GM23248 (cell line): ENCODE measurements at places on chromosomes 6 and 20. TPM values are rescaled to one million over a fixed set of nuclear protein-coding genes. Genes with fewer than 3 reads are reported as not detected.
A peak's percentile ranks its signal among the peaks of the same experiment; 100 is the strongest.

DNA sequence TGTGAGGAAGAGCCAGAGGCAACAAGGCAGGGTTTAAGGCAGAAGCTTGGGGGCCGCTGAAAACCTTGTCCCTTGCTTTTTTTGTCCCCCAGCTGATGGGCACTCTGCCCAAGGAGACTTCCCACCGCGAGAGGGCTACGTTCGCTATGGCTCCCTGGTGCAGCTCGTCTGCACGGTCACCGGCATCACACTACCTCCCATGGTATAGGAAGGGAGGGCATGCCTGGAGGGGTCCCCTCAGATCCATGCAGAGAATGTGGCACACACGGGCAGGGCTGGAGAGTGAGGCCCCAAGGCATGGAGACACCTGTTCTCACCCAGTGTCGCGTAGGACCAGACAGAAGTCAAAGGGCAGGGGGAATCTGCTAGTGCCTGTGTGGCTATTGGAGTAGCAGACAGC is 5.8 kb upstream of the MATN4 start:
- no peak for DNase-seq

DNA sequence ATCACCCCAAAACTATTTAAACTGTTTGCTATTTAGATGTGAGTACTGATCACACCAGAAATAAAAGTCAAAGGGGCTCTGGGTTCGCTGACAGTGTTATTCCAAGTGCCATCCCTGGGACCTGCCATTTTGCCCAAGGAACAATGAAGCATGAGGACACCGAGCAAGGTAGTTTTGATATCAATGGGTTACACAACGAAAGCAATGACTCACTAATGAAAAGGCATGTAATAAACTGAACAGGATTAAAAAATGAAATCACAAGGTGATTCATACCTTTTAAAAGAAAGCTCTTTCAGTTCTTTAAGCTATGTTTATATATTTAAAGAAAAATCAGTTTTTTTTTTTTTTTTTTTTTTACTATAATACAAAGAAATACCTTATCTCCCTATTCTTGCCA is 102.0 kb downstream of the HS3ST5 start:
- DNase-seq: no peak

DNA sequence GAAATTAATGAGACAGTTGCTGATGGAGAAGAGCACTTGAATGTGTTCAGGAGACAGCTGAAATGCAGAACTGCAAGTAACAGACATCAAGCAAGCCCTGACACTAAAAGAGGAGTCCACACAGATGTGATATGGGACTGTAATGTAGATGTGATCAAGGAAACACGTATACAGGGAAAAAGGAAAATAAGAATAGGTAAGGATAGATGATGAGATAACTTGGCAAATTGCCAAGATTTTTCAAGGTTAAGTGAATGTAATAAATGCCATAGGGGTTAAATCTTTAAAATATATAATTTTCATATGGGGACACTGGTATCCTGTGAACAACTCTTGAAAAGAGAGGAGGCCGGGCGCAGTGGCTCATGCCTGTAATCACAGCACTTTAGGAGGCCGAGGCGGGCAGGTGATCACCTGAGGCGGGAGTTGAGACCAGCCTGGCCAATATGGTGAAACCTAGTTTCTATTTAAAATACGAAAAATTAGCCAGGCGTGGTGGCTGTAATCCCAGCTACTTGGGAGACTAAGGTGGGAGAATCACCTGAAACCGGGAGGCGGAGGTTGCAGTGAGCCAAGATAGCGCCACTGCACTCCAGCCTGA is 7.2 kb upstream of the SNX14 start:
- no peak for DNase-seq

- DNase-seq: no peak
Observed at GRCh38 chr20:2152317-2152716, 50.7 kb downstream of the STK35 start.

DNA sequence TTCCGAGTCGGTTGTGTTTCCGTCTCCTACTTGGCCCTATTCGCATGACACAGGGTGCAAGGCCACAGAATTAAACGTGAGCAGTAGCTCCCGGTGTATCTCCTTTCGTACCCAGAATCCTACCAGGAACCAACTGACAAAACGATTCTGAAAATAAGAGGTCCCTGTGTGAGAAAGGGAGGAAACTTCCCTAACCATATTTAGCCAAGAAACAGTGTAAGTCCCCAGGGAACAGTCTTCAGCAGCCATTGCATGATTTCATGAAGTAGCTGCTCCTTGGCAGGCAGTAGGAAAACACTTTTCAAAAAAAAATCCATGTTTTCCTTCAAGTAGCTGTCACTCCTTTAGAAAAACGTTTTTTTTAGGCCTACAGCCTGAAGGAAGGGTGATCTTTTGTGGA is 46.9 kb downstream of the PDE10A start:
- DNase-seq: peak; percentile 1

DNA sequence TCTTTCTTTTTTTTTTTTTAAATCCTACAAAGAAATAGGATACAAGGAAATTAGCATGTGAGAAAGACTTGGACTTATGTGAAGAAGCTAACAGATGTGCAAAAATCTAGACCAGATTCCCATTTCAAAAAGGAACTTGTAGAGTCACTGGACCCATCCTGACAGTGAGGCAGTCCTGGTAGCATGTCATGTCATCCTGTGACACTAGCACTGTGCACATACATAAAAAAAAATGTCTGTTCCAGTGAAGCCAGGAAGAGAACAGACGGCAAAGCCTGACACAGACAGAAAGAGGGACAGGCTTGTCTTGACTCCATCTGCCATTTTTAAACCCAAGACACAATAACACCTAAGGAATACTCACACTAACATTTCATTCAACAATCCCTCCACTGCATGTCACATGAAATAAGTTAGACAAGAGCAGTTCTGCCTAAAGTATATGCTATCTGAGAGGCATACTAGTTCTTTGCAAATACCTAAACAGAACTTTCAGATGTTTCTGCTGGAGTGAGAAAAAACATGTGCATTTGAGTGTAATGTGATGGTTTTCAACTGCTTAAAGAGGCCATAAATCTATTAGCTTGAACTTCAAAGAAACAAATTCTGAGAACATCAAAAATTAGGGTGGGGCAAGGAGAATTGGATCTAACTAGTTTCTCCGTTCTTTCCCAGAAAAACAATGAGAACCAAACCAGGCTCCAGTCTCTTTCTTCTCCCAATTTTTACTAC is 159.6 kb downstream of the BACH2 start:
- peak; percentile 2 for DNase-seq

GRCh38 chr6:144990784-144991183 is 705.6 kb downstream of the UTRN start:
- DNase-seq: no peak

DNA sequence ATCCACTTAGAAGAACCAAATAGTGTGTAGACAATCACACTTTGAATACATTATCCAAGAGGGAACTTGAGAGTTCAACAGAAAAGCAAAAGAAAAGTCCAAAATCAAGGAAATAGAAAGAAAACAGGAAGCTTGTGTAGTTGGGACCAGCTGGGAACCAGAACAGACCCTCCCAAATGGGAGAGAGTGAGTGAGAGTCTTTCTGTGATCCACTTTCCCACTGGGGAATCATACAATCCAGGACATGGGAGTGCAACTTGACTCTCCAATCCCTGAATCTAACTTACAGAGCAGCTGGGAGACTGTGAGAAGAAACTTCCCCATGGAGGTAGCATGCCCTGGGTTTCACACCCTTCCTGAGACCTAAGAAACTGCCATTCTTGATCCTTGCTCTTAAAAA is 27.0 kb downstream of the TREML4 start:
- DNase-seq: no peak

DNA sequence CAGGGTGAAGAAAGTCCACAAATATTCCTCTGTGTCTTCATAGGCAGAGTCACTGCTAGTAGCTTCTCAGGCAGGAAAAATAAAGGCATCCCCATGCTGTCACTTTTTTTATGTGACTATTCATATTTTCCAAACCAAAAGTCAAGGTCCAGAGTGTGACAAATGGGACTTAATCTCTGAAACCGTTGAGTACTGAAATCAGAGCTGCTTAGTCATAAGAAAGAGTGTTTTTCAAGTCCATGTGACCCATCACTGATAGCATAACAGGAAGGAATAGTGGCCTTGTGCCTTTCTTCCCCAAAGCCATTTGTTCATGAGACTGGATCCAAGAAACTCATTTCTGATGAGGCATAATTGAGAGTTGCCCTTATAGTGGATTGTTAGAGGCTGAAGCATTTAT is 210.3 kb upstream of the TSHZ2 start:
- peak; percentile 18 for DNase-seq

GRCh38 chr6:1131285-1132079 is 180.4 kb upstream of the FOXQ1 start:
- DNase-seq: peak; percentile 89

GRCh38 chr6:75882734-75883133 is 133.7 kb downstream of the MYO6 start:
- peak; percentile 62 for DNase-seq

DNA sequence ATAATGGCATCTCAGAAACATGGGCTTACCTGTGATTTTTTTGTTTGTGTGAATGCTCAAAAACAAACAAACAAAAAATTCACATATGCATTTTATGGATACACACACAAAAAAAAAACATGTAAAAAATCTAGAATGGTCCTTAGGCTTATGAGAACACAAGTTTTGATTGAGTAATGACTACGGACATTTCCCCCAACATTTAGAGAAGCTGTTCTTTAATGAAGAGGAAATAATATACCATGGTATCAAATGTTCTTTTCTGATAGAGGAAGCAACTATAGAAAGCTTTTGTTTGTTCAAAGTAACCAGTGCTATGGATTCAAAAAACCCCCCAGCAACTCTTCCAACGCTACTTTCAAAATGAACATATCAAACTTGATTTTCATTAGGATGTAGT is 8.6 kb upstream of the CALHM6 start:
- no peak for DNase-seq

DNA sequence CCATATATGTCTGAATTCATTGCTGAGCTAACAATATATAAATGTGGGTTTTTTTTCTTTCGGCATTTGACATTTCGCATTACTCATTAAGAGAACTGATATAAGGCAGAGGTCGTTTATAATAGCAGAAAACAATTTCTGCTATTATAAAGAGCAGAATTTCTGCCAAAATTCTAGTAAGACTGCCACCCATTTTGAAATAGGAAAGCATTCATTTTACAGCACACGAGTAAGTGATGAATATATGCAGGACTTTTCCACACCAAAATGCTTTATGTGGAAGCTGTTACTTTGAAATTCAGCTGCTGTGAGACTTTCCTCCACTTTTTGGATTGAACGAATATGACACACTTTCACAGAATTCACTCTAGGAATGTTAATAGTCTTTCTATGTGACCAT is 610.9 kb upstream of the MAN1A1 start:
- DNase-seq: no peak

DNA sequence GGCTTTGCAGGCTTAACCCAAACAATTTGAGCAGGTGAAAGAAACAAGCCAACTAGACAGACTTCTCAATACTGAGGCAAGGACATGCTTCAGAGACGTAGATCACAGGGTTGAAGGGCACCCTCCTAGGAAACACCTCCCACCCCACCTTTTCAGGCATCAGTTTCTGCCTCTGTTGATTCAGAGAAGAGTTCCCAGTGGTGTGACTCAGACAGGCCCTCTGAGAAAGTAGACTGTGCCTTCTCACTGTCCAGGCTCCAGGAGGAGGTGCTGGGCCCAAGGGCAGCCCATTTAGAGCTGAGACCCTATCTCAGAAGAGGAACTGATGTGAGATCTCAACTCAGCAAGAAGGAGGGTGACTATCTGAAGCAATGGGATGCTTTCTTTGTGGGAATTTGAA is 108.1 kb downstream of the FAM50B start:
- DNase-seq: peak; percentile 35

DHX16 gene
- total RNA-seq: 30.4 and 30.6 TPM in 2 replicates

TOMM6 gene
- 104 and 136 TPM in 2 replicates for total RNA-seq

CLPSL2 gene
- total RNA-seq: not detected in 2 replicates

PDSS2 gene
- total RNA-seq: 10.3 and 12.5 TPM in 2 replicates

MTFR2 gene
- total RNA-seq: not detected in 2 replicates

NPEPL1 gene
- 37.5 and 37.7 TPM in 2 replicates for total RNA-seq
